ENCODE measurements at places on chromosomes 5 and 9.

GRCh38 chr9:94553029-94553938 is 1.6 kb upstream of the PCAT7 start:
- DNase-seq: no peak

DNA sequence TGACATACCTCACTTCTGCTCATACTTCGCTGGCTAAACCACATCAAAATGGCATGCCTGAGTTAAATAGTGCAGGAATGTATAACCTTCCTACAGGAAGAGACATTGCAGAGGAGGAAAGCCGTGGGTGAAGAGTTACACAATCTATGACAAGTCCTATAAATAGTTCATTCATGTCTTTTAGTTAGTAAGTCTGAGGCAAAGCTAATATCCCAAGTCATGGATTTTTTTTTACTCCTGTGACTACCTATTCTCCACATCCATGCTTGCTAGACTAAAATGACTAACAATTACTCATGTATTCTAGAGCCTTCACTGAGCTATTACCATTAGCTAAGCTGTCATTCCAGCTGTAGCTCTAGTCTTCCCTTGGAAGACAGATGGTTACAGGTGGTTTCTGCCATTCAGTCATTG is 391.3 kb downstream of the NR2F1-AS1 start:
- DNase-seq: peak; percentile 97

GRCh38 chr5:81739291-81739690 is 11.6 kb downstream of the SSBP2 start:
- no peak for DNase-seq

- no peak for DNase-seq
These were observed 285.2 kb upstream of the ITGA1 start for GRCh38 chr5:52502460-52502999.

DNA sequence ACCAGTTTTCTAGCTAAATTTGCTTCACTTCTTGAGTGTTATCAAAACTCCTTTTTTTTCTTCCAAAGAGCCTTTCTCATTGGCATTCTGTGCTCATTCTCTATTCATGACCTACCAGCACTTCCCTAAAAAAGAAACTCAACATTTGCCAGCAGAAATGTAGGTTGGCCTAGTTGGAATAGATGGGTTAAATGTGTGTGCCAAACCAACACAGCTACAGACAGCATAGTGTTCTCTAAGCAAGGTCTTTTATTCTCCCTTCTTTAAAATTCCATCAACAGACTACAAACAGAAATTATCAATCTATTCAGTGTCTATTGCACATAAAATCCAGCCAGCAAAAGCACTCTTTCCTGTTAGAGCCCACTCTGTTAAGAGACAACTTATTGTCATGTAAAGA is 255.8 kb upstream of the PUM3 start:
- DNase-seq: no peak

Data from fibroblast of skin of abdomen (primary cell).